ENCODE measurements at places on chromosomes 16 and 17.

GRCh38 chr17:74485022-74485743 is 18.7 kb downstream of the CD300A start:
- DNase-seq, result no peak

- no peak for DNase-seq
Observed at GRCh38 chr17:79862771-79863440, 23.7 kb upstream of the CBX4 start.

DNA sequence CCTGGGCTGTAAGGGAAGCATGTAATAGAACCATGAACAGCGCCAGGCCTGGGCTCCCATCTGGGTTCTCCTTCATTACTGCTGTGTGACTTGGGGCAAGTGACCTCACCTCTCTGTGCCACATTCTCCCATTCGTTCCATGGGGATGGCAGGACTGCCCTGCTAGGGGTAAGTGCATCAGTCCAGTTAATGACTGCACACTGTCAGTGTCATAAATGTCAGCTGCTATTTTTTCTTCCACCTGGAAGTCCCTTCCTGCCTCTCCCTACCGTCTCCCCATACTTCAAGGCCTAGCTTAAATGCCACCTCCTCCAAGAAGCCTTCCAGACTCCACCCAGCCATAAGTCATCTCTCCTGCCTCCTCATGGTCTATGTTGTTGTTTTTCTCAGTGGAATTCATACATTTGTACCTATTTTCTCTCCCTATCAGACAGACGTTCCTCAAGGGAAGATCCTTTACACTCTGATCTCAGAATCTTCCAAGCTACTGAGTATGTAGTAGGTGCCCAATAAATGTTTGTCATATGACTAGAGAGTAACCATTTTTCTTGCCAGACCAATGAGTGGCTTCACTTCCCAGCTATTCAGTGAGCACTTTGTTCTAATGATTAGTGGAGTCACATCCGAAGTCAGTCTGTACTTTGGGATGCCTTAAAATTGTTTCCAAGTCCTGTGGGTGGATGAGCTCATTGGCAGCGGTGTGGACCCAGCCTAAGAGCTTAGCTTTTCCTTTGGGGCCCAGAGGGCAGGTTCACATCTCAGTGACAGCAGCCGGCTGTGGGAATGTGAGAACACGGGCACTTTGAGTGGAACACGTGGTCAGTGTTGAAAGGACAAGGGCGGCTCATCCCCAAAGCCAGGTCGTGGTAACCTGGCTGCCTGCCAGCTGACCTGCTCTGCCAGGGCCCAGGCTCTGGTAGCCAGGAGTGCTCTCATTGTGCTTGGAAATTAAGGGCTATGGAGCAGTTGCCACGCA is 147.5 kb upstream of the GSE1 start:
- no peak for DNase-seq

GRCh38 chr17:1745513-1746020 is 2.9 kb downstream of the SERPINF2 start:
- DNase-seq, result no peak

GRCh38 chr16:3036726-3037315 is at the start of gene BICDL2:
Gene BICDL2 (minus strand): TSS chr16:3036944. CDS start chr16:3035496, 1,448 bp downstream.
- DNase-seq, result no peak

- no peak for DNase-seq
Observed at GRCh38 chr16:68401871-68402747, 46.2 kb downstream of the SMPD3 start.

- DNase-seq, result no peak
Observed at GRCh38 chr16:57424583-57424982, 20.0 kb downstream of the CCL17 start.

DNA sequence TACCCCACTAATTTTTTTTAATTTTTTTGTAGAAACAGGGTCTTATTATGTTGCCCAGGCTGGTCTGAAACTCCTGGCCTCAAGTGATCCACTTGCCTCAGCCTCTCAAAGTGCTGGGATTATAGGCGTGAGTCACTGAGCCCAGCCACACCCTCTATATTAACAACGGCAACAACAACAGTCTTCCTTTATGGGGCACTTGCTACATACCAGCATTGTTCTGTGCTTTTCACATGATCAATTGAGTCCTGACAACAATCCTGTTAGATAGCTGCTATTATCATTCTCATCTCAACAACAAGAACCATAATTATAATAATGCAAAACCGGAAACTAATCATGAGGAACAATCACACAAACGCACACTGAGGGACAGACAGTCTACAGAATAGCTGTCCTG is 12.6 kb upstream of the ARL5C start:
- no peak for DNase-seq

DNA sequence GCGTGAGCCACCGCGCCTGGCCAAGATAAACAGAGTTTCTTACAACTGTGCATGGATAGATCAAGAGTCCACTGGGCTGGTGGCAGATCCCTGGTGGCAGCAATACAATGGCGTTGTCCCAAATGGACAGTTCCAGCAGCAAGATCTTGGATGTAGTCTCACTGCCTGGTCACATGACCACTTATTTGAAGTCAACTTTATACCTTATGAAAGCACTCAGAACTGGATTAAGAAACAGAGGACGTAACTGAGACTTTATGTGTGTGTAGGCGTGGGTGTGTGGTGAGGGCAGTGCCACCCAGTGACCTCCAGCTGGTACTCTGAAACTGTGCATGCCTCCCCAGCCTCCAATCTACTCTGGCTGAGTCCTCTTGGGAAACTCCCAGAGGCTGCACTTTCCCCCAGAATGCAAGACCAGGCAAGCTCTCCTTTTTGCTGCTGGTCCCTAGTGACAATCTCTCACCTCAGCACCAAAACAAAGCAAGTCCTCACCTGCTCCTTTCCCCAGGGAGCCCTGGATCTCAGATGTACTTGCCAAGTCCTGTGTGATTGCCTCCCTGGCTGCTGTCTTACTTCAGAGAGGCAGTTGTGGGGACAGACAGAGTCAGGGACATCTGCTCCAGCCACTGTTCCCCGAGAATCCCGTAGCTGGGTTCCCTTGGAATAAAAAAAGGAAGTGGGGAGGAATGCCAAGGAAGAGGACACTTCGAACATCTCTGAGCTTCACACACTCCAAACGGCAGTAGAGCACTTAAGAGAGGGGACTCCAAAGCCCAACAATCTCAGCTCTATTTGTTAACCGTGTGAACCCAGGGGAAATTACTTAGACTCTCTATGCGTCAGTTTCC is 11.7 kb upstream of the ST6GALNAC2 start:
- DNase-seq, result no peak

DNA sequence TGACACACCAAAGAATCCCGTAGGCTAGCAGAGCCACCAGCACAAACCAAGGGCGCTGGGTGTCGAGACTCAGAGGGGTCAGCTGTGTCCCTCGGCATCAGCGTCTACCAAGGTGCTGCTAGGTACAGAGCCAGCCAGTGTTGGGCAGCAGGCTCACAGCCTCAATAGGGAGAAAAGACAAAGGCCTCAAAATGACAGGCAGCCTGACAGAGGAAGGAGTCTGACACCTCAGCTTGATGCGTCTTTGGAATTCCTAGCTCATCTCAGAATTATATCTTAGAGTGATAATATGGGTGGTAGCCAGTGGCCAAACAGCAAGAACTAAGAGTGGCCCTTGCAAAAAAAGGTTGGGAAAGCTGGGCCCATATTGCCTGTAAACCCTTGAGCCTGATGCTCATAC is 45.9 kb downstream of the HS3ST3B1 start:
- DNase-seq, result no peak

- DNase-seq, result no peak
Observed at GRCh38 chr17:18016426-18016825, 22.5 kb downstream of the ATPAF2 start.

- no peak for DNase-seq
Observed at GRCh38 chr17:39305978-39306377, 80.2 kb upstream of the STAC2 start.

DNA sequence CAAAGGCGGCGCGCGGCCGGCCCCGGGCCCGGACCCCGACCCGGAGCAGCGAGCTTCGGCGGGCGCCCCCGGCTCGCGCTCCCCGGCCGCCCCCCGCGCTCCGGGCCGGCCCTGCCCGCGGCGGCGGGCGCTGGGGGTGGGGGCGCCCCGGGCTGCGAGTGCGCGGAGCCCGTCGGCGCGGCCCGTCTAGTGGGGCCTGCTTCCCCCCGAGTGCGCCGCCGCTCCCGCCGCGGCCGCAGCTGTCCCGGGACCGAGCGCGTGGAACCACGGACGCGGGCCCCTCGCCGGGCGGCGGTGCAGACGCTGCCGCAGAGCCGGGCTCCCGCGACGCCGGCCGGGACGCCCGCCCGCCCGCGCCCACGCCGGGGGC is 308 bp downstream of the ADCY9 start:
- no peak for DNase-seq

GRCh38 chr16:75761108-75761507 is 34.8 kb upstream of the CPHXL start:
- no peak for DNase-seq

DNA sequence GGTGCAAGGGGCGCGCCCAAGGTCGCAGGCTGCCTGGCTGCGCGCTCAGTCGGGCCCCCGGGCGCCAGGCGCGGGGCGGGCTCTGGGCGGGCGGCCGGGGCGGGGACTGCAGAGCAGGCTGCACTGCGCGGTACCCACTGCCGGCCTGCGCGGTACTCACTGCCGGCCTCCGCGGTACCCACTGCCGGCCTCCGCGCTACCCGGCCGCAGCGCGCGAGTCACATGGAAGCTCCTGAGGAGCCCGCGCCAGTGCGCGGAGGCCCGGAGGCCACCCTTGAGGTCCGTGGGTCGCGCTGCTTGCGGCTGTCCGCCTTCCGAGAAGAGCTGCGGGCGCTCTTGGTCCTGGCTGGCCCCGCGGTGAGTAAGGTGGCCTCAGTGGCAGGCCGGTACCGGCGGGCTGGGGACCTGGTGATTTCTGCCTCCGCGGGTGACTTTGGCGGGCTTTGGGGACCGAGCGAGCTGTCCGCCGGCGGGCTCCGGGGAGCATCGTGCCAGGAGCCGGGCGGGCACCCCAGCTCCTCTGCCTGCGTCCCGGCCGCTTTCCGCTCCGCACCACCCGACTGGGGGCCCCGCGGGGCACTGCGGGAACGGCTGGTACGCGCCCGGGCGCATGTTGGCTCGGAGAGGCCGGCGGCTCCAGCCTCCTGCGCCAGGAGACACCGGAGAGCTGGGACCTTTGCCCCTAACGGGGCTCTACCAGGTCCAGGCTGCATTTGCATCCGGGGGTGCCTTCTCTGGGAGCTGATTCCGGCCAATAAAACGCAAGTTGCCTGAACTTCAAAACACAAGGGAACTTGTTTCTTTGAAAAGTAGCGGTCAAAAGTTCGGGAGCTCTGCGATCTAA is at the start of gene SLC47A1:
TSS of gene SLC47A1 (plus strand) at position 137 of the 844 bp plus-strand sequence. CDS start at position 223, 86 bp downstream.
- no peak for DNase-seq

- no peak for DNase-seq
Observed at GRCh38 chr17:17433000-17433703, 43.6 kb upstream of the MED9 start.

- no peak for DNase-seq
Observed at GRCh38 chr17:51006601-51007000, 114.1 kb downstream of the SPAG9 start.

DNA sequence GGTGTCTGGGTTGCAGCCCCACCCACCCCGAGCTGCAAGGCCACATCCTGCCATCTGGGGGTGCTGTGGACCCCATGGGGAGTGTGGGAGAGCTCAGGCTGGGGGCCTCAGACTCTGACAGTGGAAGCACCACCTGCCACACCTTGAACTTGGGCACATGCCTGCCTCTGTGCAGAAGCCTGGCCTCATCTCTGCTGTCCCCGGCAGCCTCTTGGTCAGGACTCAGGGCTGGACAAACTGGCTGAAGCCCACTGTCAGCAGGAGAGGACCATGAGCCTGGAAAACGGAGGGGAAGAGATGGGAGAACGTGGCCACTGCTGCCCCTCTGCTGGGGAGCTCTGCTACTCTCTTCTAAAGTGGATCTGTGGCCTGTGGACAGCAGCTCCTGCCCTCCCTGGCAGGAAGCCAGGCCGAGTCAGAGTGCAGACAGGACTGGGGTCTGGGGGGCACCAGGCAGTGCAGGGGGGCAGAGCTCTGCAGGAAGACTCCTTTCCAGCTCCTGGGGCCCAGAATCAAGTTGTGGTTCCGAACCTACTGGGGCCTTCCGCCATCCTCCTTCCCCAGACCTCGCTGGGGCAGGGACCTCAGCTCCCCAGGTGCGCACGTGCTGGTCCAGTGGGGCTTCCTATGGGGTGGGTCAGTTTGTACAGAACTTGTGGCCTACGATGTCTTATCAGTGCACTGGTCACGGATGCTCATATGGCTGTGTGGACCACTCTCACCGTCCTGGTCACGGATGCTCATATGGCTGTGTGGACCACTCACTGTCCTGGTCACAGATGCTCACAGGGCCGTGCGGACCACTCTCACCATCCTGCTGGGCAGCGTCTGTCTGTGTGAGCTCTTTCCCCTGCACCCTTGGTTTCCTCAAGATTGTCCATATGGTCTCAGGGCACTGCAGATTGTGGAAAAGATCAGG is 207.7 kb downstream of the LAT start:
- no peak for DNase-seq

- DNase-seq, result no peak
Observed at GRCh38 chr17:36507266-36507665, 20.8 kb downstream of the ZNHIT3 start.

- DNase-seq, result no peak
Observed at GRCh38 chr17:4738136-4739121, 1.2 kb upstream of the ZMYND15 start.

GRCh38 chr16:27748868-27749546 is 199.1 kb downstream of the KATNIP start:
- DNase-seq, result no peak

DNA sequence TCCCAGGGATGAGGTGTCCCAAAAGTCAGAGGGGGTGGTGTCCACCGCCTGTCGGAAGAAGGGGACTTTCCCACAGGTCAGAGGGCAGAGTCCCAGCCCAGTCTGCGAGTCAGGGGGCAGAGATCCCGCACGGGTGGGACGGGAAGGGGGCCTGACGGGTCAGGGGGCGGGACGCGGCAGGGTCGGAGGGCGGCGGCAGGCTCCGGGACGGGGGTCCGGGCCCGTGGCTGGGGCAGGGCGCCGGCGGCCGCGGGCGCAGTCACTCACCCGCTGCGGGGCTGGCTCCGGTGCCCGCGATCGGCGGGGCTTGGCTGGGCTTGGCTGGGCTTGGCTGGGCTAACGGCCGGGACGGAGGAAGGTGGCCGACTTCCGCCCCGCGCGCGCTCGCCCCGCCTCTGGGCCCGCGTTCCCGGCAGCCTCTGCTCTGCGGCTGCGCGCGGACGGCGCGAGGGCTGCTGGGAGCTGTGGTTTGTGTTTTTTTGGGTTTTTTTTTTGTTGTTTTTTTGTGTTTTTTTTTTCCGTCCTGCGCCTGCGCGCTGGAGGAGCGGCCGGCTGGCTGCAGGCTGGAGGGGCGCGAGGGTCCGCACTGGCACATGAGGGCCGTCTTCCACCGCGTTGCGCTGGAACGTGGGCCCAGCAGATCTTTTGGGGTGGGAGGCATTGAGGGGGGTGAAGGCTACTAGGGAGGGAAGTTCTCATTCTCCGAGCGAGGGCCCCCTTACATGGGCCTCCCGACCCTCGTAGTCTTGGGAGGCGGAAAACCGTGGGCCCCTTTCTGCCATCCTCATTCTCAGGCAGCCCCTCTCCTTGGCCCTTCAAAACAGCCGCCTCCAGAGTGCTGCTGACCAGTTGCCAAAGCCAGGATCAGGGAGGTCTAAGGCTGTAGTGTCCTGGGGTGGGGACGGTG is at the start of gene CANT1:
TSS of gene CANT1 (minus strand) at position 368 of the 907 bp plus-strand sequence. CDS start 12,142 bp downstream, outside the sequence.
- DNase-seq, result peak; percentile 71
